ENCODE measurements at places on chromosomes 13 and 19.

GRCh38 chr19:41225238-41226052 lies 6.4 kb downstream of the AXL start:
- DNase-seq = peak; percentile 92

DNA sequence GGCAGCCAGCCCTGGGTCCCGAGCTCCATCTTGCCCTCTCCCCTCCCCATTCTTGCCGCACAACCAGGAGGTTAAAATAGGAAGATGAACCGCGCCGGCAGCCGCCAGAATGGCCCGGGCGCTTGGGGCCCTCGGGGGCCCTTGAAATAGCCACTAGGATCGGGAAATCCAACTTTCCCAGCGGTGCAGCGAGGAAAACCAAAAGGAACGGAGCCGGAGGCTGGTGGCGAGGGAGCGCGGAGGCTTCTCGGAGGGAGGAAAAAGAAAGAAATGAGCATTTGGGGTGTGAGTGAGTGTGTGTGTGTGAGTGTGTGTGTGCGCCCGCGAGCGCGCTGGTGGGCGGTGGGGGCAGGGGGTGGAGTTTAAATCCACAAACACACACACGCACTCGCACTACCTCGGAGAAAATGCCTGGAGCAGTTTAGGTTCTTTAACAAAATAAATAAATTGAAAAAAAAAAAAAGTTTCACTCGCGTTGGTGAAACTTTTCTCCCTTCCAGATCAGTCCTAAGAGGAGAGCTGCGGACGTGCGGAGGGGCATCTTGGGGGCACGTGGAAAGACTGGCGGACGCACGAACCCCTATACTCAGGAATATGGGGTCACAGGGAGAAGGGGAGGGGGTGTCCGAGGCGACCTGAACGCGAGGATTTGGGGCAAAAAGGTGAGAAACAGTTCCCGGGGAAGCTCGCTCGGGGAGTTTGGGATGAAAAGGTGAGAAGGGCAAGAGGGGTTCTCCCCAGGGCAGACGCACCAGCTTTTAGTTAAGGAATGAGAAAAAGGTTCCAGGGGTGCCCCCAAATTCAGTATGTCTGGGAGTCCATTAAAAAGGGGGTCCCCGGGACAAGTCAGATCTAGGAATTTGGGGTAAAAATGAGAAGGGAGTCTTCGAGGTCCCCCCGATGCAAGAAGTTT lies 1.3 kb downstream of the RFX2 start:
- peak; percentile 26 for DNase-seq

GRCh38 chr19:7199613-7200533 lies 94.3 kb downstream of the INSR start:
- DNase-seq = peak; percentile 55

- DNase-seq = no peak
Measured at GRCh38 chr13:33639626-33640080, 178.3 kb upstream of the RFC3 start.

GRCh38 chr13:44843403-44843802 lies 145.9 kb downstream of the NUFIP1 start:
- no peak for DNase-seq

GRCh38 chr13:75399168-75399878 lies 82.6 kb downstream of the TBC1D4 start:
- no peak for DNase-seq

DNA sequence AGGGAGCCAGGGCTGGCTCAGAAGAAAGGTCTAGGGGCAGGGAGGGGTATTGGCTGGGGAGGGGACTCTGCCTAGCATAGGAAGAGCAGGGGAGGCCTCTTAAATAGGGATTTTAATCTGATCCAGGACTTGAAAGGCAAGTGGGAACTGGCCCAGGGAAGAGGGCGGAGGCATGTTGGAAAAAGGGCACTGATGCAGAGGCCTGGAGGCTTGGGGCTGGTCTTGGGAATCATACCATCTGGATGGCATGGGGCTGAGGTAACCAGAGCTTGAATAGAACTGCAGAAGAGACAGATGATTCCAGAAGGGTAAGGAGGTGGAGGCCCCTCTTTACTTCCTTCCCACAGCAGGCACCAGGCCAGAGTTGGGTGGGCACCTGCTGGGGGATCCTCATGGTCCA lies 29.1 kb downstream of the CERS4 start:
- no peak for DNase-seq

DNA sequence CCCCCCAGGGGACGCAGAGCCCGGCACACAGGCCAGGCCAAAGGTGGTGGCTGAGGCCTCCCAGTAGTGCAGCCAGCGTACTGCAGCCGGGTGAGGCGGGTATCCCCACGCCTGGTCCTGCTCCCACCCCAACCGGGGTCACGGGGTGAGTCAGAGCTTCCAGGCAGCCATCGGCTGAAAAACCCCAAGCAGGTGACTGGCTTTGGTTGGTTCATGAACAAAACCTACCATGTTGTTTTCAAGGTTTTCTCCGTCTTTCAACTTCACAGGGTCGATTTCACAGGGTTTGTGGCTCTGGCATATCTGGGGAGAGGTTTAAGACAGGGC lies 42.1 kb upstream of the C13orf46 start:
- DNase-seq = no peak

- DNase-seq = no peak
Measured at GRCh38 chr13:64819081-64819480, 2411.1 kb downstream of the PCDH9 start.
